Esophagus squamous epithelium (tissue), 5 donors: ENCODE measurements at places on chromosomes 6 and 20.
A peak's percentile ranks its signal among the peaks of the same experiment; 100 is the strongest.

DNA sequence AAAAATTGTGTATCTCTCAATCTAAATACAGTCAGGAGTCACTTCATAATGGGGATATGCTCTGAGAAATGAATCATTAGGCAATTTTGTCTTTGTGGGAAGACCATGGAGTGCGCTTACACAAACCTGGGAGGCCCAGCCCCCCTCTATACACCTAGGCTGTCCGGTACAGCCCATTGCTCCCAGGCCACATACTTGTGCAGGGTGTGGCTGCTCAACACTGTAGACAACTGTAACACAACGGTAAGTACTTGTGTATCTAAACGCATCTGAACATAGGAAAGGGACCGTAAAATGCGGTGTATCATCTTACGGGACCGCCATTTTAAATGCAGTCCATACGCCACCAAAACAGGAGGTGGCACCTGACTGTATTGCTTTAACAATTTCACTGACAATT, 58.0 kb upstream of the FRMD1 start:
- DNase-seq, result no peak

DNA sequence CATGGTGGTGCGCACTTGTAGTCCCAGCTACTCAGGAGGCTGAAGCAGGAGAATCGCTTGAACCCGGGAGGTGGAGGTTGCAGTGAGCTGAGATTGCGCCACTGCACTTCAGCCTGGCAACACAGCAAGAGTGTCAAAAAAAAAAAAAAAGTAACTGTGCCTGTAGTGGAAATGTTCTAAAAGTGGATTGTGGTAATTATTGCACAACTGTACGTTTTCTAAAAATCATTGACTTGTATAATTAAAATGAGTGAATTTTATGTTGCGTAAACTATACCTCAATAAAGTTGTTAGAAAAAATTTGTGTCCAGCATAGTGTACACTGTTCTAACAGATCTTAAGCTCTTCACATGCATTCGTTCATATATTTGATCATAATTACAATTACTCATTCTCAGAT, 5.5 kb downstream of the SEC23B start:
- no peak for DNase-seq

- no peak for DNase-seq
Observed at GRCh38 chr20:22617160-22617559, 32.8 kb upstream of the FOXA2 start.

- no peak for DNase-seq
Observed at GRCh38 chr20:50303573-50304500, 113.2 kb downstream of the CEBPB start.

DNA sequence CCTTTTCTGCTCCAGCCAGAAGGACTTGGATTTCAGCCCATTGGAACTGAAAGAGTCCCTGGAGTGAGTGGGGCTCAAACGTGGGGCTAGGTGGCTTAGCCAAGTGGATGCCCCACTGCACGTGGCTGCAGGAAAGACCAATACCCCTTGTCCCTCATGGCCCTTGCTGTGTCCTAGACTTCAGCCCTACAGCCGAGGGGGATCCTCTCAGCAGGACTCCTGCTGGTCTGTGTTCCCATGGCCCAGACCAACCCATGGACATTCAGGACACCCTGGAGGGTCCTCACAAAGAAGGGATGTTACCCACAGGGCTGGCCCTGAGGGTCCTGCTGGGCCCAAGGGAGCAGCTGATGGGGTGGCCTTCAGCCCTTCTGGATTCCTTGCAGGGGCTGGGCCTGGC, 30.0 kb upstream of the PHACTR3 start:
- DNase-seq, result no peak

DNA sequence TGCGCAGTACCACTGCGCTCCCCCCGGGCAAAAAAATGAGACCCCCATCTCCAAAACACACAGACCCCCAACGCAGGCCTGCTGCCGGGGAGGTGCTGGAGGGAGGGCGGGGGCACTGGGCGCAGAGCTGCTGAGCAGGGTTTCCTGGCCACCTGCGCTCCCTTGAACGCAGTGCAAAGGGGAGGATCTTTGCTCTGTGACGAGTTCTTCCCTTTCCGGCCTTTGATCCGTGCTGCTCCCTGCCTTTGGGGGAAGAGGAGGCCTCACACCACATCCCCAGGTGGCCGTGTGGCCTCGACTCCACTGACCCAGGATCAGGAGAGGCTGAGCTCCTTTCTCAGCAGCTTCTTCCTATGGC, 8.9 kb upstream of the COL20A1 start:
- no peak for DNase-seq

- DNase-seq, result no peak
Observed at GRCh38 chr6:36739947-36740817, 42.6 kb downstream of the RAB44 start.

DNA sequence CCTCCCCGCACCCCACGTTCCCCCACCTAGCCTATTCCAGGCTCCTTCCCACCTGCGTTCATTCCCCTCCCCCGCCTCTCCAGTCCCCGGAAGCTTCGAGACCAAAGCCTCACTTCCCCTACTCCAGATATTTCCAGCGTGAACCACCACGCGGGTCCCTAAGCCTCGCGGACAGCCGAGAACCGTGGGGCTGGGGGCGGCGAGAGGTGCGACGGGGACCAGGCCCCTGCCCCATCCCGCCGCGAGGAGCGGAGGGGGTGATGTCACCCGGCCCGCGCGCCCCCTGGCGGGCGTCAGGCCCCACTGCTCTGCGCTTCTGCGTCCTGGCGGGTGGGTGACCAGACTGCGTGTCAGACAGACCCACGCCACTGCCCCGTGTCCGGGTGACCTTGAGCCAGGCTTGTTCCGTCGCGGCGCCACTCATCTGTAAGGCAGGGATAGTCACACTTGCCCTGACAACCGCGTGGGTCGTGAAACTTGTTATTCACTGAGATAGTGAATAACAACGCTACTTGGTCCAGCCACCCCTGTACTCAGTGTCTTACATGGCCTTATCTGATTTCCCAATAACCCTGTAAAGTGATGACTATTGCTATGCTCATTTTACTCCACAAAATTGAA, 9.0 kb upstream of the HSP90AB1 start:
- no peak for DNase-seq

GRCh38 chr20:32966382-32966781, 37.9 kb downstream of the SUN5 start:
- no peak for DNase-seq

- no peak for DNase-seq
Observed at GRCh38 chr6:104428184-104428583, 431.5 kb downstream of the HACE1 start.

GRCh38 chr20:59120919-59121318, 42.7 kb upstream of the ZNF831 start:
- DNase-seq, result no peak

DNA sequence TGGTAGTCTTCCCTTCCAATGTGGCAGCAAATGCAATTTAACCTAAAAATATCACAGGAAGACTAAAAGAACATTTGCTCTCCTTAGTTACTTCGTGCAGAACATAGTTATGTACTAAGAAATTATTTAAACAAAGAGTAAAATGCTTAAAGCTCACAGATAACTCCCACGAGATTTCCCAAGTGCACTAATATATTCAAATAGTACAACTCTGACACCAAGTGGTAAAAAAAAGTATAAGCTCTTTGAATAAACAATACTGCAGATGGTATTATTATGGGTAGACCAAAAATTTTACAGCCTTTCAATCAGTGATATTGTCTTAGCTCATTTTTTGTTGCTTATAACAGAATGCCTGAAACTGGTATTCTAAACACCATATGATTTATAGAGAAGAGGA, 52.8 kb upstream of the FILIP1 start:
- DNase-seq, result no peak

GRCh38 chr6:152386131-152386530, 251.0 kb downstream of the SYNE1 start:
- no peak for DNase-seq

DNA sequence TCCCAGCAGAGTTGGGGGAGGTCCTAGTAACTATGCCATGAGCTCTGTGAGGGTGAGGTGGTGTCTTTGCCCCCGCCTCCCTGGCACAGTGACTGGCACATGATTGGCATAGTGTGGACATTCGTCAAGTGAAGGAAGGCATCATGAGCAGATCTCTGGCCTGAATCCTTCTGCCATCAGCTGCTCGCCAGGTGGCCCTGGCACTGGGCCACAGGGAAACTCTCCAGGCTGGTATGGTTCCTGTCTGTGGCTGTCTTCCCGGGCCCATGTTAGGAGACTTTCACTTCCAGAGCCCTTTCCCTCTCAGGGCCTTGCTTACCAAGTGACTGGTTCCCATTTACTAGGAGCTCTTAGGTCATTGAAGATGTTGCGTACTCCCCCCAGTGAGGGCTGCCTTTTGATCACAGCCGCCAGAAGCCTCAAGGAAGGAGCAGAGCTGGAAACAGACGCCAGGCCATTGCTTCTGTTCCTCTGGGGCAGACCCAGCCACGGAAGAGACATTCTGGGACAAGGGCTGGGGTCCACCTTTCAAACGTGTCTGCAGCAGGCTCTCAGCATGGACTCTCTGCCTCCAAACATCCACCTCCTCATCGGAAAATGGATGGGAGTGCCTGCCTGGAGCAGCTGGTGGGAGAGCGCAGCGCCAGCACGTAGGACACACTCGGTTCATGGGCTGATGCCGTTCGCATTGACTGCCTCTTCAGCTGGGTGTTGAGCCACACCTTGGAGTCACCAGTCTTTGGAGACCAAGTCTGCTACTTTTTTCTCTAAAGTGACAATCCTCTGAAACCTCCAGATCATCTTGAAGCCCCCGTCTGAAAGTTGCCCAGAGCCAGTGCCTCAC, 67.2 kb downstream of the PTPN1 start:
- DNase-seq, result no peak

- no peak for DNase-seq
Observed at GRCh38 chr6:170417881-170418280, 111.3 kb downstream of the FAM120B start.

DNA sequence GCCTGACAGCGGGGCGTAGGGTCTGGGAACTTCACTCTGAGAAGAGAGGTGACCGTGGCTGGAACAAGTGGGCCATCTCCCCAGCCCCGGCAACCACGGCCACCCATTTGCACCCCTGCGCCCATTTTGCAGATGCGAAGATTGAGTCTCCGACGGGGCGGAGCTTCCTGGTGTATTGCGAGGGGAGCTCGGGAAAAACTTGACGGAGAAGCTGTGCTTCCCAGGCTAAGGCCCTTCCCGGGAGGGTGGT, 653 bp downstream of the ZNF335 start:
- DNase-seq, result peak; percentile 52
